ENCODE measurements at places on chromosomes 5 and 9. TPM values are rescaled to one million over a fixed set of nuclear protein-coding genes. Genes with fewer than 3 reads are reported as not detected.
A peak's percentile ranks its signal among the peaks of the same experiment; 100 is the strongest.

Gene SCGB3A2
- not detected for total RNA-seq

DNA sequence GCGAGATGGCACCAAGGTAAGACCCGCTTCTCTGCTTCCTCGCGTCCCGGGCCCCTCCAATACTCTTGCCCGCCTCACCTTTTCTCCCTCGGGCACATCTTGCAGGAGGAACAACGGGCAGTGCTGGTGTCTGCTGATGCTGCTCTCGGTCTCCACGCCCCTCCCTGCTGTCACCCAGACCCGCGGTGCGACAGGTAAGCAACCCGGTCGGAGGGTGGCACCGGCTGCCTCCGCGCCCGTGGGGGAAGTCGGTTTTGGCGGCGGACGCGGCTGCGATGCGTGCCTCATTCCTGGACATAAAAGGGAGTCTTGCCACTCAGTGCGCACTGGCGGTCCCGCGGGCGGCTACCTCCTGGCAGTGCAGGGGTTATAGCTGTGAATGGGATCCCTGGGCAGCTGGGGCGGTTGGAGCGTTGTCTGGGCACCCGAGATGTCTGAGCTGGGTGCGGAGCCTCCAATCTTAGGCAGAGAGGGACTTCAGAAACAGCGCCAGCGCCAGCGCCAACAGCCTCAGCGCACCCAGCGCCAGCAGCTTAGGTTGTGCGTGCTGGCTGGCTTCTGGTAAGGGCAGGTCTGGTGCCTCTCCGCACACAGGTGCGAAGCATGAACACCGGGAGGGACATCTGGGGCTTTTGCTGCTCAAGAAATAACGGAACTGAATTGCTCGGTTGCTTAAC, 488 bp downstream of the COL15A1 start:
- ATAC-seq = no peak

DNA sequence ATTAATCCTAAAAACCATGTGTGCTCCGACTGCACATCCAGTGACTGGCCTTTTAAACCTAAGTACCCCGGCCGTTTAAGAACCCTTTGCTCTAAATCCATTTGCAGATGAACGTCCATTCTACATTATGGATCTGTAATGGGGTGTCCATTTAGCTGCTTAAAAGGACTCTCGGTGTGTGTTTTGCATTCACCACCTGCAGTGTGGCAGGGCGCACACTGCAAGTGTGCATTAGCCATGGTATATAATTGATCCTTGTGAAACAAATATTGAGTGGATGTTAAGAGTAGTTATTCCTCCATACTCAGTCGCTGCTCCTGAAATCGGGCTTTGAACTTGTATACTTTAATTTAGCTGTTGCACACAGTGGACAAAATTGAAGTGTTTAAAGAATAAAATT, 190.1 kb upstream of the WWC1 start:
- no peak for ATAC-seq

DNA sequence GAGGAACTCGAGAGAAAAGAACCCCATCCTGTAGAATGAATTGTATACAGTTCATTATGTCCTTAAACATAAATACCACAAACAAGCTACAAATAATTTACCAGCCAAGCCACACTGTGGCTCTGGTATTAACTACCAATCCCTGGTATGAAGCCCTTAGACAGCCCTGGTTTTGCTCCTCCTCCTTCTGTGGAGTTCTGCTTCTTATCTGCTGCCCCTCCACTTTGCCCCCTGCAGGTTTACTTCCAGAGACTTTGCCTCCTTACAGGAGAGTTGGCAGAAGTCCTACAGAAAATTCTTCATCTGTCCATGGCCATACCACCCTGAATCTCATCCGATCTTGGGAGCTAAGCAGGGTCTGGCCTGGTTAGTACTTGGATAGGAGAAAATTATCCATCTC, 219.8 kb downstream of the ACTL7B start:
- ATAC-seq = no peak

- ATAC-seq = no peak
Observed at GRCh38 chr9:132023419-132024180, 56.1 kb downstream of the MED27 start.

- ATAC-seq = no peak
Observed at GRCh38 chr9:87533271-87533670, 35.6 kb downstream of the DAPK1 start.

DNA sequence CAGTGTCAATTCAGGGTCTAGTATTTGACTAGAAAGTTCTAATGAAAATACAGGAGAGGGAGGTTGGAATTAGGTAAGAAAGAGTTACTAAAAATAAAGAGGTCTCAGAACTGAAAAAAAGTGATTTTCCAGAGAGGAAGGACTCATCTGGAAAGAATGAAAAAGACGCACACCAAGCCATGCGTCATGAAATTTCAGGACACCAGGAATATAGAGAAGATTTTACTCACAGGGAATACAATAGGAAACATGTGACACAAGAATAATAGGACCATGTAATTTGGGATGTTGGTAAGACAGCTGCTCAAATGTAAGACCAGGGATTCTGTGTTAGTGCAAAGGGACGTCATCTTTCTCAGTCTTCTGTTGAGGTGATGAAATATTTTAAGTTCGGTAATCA, 224.7 kb downstream of the GDNF start:
- ATAC-seq = no peak

DNA sequence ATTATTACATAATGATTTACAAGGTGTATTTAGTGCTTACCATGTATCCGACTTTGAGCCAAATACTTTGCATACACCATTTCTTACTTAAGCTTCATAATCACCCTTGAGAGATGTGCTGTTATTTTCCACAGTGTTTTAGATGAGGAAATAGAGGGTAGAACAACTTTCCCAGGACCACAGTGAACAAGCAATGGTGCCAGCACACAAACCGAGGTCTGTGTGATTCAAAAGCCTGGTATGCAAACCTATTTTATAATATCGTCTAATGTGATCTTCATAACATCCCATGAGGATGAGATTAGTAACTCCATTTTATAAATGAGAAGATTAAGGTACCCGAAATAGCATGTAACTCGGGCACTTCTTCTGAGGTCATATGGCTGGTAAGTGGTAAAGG, 294.7 kb downstream of the NSG2 start:
- no peak for ATAC-seq

Gene TRAF1
- total RNA-seq = 164 TPM

DNA sequence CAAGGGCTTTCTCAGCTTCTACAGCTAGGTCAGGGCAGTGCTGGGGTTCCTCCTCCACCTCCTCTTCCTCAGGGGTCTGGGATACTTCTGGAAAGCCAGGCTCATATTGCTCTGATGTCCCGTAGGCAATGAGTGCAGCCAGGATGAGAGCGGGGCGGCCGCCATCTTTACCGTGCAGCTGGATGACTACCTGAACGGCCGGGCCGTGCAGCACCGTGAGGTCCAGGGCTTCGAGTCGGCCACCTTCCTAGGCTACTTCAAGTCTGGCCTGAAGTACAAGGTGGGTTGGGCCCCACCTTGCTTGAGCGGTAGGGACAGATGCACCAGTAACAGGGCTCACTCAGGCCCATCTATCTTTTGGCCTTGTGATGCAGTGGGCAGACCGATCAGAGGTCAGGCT, 34.8 kb downstream of the GSN start:
- no peak for ATAC-seq

DNA sequence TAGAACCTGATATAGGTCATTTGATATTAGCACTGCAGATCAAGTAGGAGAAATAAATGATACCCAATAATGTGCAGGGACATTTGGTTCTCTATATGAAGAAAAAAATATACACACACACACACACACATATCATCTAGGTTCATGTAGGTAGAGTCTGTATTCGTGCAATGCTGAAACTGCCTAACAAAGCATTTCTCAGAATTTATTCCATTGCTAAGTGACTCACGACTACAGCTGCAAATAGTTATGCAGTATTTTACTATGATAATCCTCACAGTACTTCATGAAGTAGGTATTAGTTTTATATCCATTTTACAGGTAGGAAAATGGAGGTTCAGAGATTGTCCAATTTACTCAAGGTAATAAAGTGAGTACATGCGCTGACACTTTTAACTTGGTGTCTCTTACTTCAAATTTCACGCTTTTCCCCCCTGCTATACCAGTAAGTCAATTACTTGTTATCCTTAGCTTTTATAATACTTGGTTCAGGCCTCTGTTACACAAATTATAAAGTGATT, 2.4 kb downstream of the GIN1 start:
- no peak for ATAC-seq

Gene ASS1
- total RNA-seq = 1.4 TPM

- ATAC-seq = no peak
Observed at GRCh38 chr9:136185596-136186366, 19.1 kb downstream of the LHX3 start.

DNA sequence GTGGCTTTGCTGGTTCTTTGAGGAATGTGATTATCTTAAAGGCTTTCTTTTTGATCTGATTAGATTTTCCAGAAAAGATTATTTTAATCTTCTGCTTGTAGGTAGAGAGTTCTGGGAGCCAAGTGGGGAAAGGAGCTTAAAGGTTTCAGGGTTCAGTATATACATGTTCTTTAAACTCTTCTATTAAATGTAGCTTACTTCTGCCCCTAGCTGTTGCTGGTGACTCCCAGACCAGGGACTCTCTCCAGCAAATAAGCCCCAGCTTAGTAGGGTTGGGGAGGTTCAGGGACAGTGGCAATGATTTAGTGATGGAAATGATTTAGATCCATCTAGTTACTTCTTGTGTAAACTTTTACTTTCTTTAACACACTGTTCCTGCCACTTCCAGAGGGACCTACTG, 72.2 kb downstream of the SLC12A2 start:
- ATAC-seq = no peak

DNA sequence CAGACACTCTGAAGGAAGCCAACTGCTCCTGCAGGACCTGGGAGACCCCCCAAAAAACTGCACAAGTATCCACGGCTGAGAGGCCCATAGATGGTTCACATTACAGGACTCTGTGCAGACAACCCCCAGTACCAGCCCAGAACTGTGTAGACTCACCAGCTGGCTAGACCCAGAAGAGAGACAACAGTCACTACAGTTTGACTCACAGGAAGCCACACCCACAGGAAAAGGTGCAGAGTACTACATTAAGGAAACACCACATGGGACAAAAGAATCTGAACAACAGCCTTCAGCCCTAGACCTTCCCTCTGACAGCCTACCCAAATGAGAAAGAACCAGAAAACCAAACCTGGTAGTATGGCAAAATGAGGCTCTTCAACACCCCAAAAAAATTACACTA, 281.2 kb upstream of the RGMB start:
- ATAC-seq = peak; percentile 64

GRCh38 chr9:1354606-1355005, 304.4 kb downstream of the DMRT2 start:
- ATAC-seq = no peak

Gene TBCA
- 116 TPM for total RNA-seq

DNA sequence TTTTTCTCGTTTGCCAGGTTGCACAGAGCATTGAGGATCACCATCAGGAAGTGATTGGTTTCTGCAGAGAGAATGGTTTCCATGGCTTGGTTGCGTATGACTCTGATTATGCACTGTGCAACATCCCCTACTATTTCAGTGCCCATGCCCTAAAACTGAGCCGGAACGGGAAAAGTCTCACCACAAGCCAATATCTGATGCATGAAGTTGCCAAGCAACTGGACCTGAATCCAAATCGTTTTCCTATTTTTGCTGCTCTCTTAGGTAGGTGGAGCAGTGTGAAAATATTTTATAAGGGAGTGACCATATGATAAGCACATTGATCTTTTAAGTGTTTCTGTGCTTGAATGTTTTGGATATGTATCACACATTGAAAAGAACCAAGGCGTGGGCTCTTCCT, 17.7 kb upstream of the FAM120AOS start:
- no peak for ATAC-seq

DNA sequence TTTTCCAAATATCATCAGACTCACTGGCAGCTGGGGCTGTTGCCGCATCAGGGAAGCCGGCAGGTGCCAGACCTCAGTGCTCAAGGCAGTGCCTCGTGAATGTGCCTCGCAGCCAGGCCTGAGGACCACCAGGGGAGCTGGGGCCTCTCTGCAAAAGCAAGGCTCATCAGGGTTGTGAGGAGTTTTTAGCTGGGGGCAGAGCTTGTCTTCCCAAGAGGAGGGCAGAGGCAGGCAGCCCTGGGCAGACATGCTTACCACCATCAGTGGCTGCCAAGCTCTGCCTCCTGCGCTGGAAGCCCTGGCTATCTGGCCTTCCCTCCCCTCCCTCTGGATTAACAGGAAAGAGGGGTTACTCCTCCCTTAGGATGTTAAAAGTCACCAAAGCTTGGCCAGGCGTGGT, 8.8 kb upstream of the TBC1D9B start:
- no peak for ATAC-seq

Gene RASGRF2
- 6.8 TPM for total RNA-seq

DNA sequence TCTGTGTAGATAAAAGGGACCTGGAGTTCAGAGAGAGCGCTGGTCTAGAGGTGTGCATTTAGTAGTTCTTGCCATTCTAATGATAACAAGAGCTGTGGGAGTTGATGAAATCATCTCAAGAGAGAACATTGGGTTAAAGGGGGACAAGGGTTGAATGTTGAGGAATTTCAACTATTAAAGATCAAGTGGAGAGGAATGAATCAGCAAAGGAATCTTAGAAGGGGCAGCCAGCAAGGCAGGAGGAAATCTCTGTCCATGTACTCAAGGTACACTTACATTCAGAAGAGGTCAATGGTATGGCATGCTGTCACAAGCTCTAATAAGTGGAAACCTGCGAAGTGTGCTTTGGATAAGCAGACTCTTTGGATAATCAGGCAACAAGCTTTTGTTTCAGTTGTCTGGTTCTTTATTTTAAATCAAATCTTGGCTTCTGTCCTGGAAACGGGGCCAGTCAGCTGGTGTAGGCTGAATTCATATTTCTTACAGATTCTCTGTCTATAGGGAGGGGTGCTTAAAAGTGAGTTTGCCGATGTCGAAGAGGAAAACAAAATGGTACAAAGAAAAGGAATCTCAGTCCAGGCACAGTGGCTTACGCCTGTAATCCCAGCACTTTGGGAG, 320.5 kb upstream of the CD180 start:
- no peak for ATAC-seq

Gene TAF1L
- not detected for total RNA-seq

Gene PPP3R2
- total RNA-seq = not detected

- no peak for ATAC-seq
Observed at GRCh38 chr5:146813346-146814157, 65.0 kb downstream of the PPP2R2B start.

- peak; percentile 32 for ATAC-seq
Observed at GRCh38 chr5:52989781-52990527, 802 bp downstream of the ITGA2 start.

GRCh38 chr5:180960209-180960608, 28.4 kb upstream of the BTNL3 start:
- no peak for ATAC-seq

GRCh38 chr9:30944741-30945280, 1439.6 kb upstream of the ACO1 start:
- ATAC-seq = no peak

DNA sequence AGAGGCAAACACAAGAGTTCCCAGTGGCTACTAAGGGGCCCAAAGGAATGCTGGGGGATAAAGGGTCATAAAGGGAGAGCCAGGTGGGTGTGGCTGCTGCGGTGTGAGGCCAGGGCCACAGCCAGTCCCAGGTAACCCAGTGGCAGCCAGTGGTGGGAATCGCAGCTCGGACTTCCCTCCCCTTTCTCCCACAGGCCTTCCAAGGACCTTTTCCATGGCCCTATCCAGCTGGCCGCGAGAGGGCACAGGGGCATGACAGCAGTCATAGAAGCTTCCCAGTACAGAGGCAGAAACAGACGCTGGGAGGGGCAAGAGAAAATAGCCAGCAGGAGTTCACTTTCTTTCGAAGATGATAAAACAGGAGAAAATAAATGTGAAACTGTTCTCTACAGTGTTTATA, 257.6 kb downstream of the SEMA5A start:
- no peak for ATAC-seq

- ATAC-seq = peak; percentile 23
Observed at GRCh38 chr5:132753135-132753987, 6.1 kb downstream of the CCNI2 start.

GRCh38 chr5:502325-503079, 21.7 kb downstream of the SLC9A3 start:
- no peak for ATAC-seq

Data from activated T-helper 17 cell treated with anti-CD3 and anti-CD28 coated beads, Interleukin-2, amount 50 U/mL, for 72 hours (primary cell).